ENCODE measurements at places on chromosomes 16 and 17.
A peak's percentile ranks its signal among the peaks of the same experiment; 100 is the strongest.

GRCh38 chr16:67336116-67336515, 9.5 kb downstream of the LRRC36 start:
- DNase-seq = no peak

DNA sequence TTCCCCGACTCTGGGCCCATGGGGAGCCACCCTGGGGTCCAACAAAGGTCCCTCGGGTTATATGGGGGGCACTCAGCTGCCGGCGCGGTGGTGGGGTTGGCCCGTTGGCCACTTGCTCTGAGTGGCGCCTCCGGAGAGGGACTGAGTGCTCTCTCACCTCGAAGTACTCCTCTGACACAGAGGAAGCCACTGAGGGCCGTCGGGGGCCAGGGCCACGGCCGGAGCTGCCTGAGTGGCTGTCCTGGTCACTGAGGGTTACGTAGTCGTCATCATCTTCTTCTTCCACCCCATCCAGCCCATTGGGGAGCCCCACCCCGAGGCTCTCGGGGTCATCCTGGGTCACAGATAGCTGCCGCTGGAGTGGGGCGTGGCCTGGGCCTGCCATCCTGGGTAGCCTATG, 25.7 kb downstream of the SLC5A10 start:
- DNase-seq = no peak

DNA sequence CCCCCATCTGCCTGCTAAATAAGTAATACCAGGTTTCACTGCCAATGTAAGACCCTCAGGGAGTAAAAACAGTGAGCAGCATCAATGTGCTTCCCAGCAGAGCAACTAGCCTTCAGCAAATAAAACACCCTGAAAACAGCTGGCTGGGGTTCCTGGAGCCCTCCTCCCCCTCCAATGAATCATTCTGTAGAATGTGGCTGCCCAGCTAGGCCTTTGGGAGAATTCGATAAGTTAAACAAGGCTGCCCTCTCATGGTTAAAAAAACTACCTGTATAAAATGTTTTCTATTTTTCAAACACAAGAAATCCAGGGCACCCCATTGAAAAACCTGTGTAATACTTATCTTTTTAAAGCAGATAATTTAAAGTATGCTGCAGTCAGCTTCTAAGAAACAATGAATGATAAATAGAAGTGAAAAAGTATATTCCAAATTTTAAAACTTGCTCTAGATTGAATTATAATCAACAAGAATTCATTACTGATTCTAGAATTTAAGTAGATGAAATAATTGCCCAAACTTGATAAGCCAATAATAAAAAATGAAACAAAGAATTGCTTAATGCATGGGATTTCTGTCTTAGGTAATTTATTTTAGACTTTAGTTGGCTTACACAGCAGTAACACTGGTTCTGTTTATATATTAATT, 9.4 kb upstream of the TOM1L1 start:
- no peak for DNase-seq

- no peak for DNase-seq
Measured at GRCh38 chr16:67441907-67442306, 11.0 kb downstream of the HSD11B2 start.

DNA sequence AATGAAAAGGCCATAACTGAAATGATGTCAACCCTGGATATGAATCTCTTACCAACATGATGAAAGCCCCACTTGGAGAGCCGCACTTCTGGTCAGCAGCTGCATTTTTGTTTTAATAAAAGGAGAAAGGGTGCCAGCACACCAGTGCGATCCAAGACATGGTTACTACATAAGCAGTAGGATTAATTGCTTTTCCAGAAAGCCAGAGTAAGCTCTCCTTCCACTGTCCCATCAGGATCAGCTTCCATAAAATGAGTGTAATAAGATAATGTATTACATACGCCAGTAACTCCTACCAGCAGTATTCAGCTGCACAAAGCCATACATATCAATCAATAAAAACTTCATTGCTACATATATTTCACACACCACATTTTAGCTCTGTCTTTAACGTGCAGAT, 26.3 kb upstream of the NACA2 start:
- DNase-seq = no peak

DNA sequence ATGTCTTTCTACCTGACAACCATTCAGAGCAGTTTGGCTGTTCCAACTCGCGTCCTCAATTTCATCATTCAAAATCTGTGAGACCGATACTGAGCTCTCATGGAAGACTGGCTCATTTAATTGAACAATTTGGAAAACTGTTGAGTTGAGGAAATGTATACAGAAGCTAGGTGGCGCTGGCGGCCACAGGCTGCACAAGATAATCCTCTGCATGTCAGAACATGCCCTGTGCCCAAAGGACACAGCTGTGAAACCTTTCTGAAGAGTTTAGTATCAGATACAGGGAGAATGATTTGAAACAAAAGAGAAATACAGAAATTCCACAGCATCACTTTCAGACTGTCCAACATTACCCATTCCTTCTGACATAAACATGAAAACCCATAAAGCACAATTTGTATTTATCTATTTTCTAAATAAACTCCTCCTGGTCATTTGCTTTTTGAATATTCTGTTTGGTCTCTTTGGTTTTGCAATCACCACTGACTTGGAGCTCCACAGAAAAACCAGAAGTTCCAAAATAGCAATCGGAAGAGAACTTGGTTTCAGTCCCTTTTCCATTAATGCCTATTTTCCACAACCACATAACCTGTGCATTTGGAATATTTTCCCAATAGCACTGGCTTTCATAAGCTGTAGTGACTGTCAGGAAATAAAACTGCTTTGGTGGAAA, 192.8 kb downstream of the MAP2K6 start:
- DNase-seq = peak; percentile 5

DNA sequence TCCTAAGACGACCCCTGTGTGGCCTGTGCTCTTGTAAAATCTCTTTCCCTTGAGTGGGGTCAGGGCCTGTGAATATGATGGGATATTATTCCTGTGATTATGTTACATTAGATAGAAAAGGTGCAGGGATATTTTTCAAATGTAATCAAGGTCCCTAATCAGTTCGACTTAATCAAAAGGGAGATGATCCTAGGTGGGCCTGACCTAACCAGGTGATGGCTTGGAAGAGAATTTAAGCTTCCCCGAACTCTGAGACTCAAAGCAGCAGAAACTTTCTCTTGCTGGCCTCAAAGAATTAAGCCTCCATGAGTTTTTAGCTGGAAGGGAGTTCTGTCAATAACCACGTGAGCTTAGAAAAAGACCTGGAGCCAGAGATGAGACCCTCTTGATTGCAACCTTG, 124.7 kb downstream of the MAF start:
- no peak for DNase-seq

DNA sequence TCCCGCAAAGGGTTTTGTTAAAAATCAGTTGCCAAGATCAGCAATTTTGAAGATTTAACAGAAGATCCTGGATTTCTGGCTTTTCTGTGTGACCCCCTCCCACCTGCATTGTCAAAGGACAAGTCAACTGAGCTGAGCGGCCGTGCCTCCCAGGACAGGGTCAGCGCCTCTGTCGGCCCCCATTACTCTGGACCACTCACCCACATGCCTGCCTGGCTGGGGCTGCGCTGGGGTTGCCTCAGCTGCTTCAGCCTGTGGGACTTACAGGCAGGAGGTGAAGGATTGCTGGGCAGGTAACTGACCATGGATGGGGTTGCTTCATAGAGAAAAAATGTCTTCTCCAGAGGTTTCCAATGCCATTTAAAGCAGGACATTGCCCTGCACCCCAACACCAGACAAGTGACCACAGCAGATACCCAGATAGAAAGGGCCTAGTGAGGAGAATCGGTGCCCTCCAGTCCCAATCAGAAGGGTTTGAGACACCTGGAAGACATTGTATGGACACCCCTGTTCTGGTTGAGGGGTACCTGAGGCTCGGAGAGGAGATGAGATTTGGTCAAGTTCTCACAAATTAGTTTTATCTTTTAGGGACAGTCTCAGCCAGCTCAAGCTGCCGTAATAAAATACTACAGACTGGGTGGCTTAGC, 52.8 kb downstream of the SNX20 start:
- no peak for DNase-seq

GRCh38 chr16:86320237-86320595, 190.1 kb upstream of the FOXF1 start:
- no peak for DNase-seq
